Activated CD8-positive, alpha-beta memory T cell treated with anti-CD3 and anti-CD28 coated beads, Interleukin-2, amount 50 U/mL, for 4 hours (primary cell): ENCODE measurements at places on chromosomes 6 and 20.

GRCh38 chr20:45497971-45498494 lies 17.4 kb downstream of the SPINT3 start:
- no peak for DNase-seq

DNA sequence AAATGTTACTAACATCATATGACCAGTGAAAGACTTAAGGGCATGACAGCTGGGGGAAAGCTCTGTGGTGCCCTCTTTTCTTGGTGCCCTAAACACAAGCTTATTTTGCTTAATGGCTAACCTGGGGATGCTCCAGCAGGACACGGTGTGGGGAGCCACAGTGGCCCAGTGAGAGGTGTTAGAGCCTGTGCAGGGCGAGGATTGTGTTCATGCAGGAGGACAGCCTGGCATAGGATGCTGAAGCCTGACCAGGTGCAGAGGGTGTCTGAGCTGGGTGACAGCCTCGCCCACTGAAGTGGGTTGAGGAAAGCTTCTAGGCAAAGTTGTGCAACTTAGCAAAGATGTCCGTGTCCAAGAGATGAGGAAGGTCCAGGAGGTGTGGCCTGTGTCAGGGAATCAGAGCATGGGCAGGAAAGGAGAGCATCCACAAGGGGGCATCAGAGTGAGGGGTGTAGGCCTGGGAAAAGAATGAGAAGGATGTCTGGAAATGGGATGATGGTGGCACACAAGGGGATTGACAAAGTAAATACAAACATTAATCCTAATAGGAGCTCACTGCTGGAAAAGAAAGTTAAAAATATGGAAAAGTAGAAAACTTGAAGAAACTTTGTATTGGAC lies 33.9 kb downstream of the SLC17A4 start:
- peak; percentile 30 for DNase-seq

- no peak for DNase-seq
Measured at GRCh38 chr20:10476319-10476724, 41.2 kb downstream of the SLX4IP start.

DNA sequence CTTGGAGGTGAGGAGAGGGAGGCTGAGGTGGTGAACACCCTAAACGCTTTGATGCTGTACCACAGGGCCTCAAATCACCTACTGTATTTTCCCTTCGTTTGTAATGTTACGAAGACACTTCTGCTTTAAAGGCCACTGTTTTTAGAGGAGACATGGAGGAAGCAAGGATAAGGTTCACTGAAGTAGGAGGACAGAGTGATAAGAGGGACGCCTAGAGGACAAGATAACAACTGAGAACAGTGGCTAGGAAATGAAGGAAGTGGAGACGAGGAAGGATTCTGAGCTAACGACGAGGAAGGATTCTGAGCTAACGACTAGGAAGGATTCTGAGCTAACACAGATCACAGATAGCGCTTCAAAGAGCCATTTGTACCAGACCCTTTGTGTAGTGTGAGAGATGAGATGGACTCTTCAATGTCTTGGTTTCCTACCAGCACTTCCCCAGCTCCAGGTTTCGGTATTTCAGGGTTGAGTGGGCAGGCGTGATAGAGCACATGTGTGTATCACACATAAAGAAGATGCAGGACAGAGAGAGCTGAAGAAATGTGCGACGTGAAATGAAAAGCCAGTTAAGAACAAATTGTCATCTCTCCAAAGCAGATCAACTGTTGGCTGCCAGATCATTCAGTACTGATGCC lies 7.5 kb downstream of the SF3B5 start:
- no peak for DNase-seq
